ENCODE measurements at places on chromosomes 16 and 17.

- DNase-seq, result no peak
Observed at GRCh38 chr17:42675965-42676423, 800 bp downstream of the PLEKHH3 start.

DNA sequence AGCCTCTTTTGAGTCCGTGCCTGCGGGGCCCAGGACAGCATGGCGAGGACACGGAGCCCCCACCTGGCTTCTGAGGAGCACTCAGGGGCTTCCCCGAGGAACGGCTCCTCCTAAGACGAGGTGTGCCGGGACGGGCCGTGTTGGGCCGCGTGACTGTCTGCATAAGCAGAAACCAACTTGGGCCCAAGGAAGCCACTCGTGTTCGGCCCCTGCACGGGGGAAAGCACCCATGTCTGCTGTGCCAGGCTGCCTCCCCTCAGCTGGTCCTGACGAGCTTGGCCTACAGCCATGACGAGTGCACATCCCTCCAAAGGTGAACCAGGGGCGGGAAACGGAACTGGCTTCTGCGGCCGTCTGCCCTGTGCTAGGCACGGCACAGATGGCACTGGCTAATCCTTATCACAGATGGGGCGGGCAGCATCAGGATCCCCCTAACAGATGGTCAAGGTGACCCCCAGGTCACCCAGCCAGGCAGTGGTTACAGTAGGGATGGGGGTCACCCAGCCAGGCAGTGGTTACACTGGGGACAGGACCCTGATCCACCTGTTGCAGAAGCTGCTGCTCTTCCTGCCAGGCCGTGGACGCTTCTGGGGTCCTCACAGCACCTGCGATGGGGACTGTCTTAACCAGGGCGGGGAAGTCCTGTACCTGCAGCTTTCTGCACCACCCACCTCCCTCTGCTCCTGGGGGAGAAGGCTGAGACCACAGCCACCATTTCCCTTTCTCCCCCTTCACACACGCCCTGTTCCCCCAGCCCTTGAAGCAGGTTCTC, 25.6 kb downstream of the MRM3 start:
- no peak for DNase-seq

DNA sequence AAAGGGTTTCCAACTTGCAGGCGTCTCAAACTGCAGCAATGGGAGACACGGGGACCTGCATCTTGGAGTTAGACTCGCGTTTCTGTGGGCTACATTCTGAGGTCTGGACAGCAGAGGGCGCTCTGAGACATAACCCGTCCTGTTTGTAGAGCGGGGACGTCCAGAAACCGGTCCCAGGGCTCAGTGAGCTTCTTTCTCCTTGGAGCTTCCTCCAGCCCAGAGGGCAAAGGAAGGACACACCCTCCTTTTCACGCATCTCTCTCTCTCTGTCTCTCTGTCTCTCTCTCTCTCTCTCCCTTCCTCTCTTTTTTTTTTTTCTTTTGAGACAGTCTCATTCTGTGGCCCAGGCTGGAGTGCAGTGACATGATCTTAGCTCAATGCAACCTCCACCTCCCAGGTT, 19.8 kb downstream of the COX4I1 start:
- peak; percentile 75 for DNase-seq

- DNase-seq, result peak; percentile 46
Observed at GRCh38 chr17:81253358-81254131, 14.4 kb downstream of the NDUFAF8 start.

- DNase-seq, result no peak
Observed at GRCh38 chr16:87000001-87000400, 317.2 kb downstream of the C16orf95 start.

- DNase-seq, result no peak
Observed at GRCh38 chr16:69579783-69580481, 14.2 kb downstream of the NFAT5 start.

DNA sequence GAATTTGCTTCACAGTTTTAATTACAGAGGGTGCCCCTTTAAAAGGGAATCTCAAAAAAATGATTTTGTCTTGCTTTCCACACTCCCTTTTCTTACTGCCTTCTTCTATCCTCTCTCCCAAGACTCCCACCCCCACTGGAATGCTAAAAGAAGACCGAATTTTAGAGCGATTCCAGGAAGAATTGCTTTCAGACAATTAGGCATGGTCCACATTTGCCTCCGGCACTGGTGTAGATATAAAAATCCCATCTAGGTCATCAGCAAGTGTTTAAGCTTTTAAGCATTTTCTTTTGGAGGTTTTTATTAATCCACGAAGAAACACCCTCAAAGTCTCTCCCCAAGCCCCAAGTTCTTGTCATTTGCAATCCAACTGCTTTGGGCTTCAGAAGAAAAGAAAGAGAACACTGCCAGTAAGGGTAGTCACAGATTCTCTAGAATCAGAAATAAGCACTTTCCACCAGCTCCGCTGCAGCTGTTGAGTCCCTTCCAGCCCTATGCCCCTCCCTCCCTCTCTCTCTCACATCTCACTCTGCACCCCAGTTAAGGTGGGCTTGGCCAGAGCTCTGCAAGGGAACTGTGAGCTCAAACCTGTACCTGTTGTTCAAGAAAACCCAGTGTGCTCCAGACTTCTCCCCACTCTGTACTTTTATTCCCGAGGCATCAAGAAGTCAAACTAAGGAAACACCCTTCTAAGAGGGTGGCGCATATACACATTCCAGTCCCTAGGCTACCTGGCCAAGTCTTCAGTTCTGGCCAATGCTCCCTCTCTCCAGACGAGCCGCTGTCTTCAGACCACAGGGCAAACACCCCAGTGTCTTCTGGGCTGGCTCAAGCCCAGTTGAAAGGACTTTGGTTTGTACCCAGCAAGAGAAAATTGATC, 170.2 kb downstream of the RGS9 start:
- no peak for DNase-seq

DNA sequence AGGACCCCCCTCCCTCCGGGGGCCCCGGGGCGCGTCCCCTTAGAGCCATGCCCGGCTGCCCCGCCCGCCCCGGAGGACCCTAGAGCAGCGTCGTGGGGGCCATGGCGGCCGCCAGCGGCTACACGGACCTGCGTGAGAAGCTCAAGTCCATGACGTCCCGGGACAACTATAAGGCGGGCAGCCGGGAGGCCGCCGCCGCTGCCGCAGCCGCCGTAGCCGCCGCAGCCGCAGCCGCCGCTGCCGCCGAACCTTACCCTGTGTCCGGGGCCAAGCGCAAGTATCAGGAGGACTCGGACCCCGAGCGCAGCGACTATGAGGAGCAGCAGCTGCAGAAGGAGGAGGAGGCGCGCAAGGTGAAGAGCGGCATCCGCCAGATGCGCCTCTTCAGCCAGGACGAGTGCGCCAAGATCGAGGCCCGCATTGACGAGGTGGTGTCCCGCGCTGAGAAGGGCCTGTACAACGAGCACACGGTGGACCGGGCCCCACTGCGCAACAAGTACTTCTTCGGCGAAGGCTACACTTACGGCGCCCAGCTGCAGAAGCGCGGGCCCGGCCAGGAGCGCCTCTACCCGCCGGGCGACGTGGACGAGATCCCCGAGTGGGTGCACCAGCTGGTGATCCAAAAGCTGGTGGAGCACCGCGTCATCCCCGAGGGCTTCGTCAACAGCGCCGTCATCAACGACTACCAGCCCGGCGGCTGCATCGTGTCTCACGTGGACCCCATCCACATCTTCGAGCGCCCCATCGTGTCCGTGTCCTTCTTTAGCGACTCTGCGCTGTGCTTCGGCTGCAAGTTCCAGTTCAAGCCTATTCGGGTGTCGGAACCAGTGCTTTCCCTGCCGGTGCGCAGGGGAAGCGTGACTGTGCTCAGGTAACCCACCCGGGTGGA, 759 bp downstream of the ALKBH5 start:
- DNase-seq, result peak; percentile 72

DNA sequence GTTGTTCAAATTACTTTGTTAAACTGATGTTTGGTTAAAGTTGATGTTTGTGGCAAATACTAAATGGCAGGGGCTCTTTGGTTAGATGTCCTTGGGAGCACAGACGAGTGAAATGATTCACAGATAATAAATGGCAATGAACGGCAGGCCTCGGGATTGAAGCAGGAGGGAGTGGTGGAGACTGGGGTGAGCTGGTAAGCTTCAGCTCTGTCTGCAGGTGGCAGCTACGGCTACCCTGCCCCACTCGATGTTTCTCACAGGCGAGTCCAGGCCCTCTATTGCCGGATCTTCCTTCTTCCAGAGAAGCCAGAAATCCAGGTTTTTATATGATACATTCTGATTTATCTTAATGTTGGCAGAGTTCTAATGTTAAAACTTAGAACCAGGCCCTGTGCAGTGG, 144.8 kb upstream of the CACNG5 start:
- DNase-seq, result no peak

DNA sequence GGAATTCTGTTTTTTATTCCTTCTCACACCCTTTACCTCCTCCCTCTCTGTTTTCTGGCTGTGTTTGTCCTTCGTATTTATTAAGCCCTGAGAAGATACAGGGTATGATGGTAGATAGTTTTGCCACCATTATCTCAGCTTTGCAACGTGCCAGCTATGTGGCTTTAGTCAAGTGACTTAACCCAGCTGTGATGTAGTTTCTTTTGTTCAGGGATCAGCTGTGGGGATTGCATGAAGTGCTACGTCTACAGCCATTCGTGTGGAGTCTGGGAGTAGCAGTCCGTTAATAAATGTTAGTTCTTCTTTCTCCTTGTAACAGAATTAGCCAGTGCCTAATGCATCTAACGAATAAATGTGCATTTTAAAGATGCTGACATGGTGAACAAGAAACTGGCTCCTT, 128.4 kb downstream of the HAPSTR1 start:
- DNase-seq, result no peak

DNA sequence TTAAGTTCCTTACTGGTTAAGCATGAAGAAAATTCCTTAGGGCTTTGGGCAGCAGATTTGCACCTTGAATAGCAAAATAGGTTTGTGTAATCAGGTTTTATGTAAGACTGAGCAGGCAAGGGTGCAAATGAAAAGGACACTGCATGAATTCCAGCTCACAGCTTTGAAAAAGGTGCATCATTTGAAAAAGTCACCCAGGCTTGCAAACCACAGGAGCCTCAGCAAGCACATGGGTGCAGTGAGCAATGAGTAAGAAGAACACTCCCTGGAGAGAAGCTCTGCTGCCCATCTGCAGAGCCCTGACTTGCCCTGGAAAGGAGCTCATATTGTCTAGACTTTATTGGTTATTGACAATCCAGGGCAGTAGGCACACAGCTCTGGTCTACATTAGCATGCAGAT, 165.6 kb upstream of the KCNJ16 start:
- DNase-seq, result no peak

DNA sequence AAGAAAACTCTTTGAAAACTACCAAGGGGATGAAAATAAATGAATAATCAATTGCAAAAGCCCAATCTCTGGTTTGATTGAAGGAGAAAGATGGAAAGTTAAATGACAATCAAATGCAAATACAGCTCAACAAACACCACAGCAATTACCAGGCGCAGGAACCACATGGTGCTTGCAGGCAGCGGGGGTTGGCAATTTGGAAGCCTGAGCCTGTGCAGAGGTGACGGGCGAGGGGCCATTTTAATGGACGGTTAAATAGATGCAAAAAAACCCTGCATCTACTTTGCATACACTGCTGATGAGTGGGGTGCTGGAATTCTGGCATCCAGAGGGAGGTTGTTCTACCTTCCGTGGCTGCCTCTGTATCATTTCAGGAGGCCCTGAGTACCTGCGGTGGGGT, 4.8 kb upstream of the SEZ6 start:
- no peak for DNase-seq
